LHCN-M2 (cell line): ENCODE measurements at places on chromosomes 13 and 19. TPM values are rescaled to one million over a fixed set of nuclear protein-coding genes. Genes with fewer than 3 reads are reported as not detected.

DNA sequence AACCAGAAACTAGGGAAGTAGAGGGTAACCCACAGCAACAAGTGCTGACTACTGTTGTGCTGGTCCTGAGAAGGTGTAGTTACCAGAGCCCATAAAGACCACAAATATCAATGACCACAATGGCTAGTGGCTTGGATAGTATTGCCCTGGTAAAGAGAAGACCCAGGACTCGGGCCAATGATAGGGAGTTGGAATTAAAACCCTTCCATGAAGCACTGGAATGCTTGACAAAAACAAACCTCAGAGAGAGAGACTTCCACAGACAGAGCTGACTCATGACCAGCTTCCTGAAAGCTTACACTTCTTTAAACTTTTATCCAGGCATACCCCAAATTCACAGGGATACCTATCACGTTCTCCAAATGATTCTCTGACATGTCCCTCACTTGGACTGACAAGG, 60.5 kb downstream of the WDR87 start:
- DNase-seq: peak; percentile 2

GRCh38 chr19:42531313-42531712, 3.0 kb upstream of the CEACAM1 start:
- DNase-seq: no peak

DNA sequence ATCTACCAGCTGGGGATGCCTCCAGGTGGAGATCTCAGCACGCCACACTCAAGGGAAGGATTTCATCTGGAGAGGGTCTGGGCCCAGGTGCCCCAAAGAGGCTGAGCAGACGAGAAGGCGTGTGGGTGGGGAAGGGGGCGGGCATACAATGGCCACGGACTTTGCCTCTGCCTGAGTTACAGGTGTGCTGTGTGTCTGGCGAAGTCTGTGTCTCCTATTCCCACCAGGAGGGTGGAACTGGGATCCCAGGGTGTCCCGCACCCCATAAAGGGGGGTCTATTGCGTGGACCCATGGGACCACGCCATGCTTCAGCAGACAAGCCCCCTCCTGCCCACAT, 3.6 kb downstream of the TLE2 start:
- no peak for DNase-seq

DNA sequence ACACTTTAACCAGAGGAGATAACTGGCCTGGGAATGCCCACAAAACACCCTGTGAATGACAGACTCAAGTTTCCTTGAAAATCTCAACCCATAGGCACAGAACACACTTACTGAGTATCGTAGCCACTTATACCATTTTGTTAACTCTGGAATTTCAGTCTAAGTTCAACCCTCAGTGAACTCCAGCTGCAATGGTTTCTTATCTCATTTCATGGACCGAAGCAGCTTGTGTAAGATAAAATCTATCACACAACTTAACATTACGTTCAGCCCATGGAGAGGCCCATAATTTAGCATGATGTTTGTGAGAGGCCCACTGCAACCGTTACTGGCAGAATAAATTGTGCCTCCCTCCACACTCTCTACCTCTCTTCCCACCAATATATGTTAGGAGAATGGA, 323.0 kb downstream of the DNAJC15 start:
- DNase-seq: no peak

GRCh38 chr13:46345398-46345797, 41.7 kb downstream of the RUBCNL start:
- DNase-seq: peak; percentile 82

GRCh38 chr19:14746886-14747285, 31.5 kb downstream of the ADGRE2 start:
- no peak for DNase-seq

GRCh38 chr13:73989244-73989843, 144.9 kb downstream of the KLF12 start:
- no peak for DNase-seq

PNMA8A gene
- 74.8 and 80.1 TPM in 2 replicates for total RNA-seq

TEX101 gene
- not detected in 2 replicates for total RNA-seq

KLK15 gene
- not detected in 2 replicates for total RNA-seq

FUT1 gene
- not detected in 2 replicates for total RNA-seq
